ENCODE measurements at places on chromosomes 12 and 14.

GRCh38 chr14:58395812-58396788, at the start of gene TOMM20L:
Gene TOMM20L, plus strand, starts transcription at chr14:58395930. Its CDS starts 28 bp downstream, at chr14:58395958.
- peak; percentile 55 for DNase-seq

GRCh38 chr12:74293689-74294131, 243.9 kb upstream of the ATXN7L3B start:
- no peak for DNase-seq

- DNase-seq, result peak; percentile 35
Observed at GRCh38 chr14:21038441-21039422, 3.4 kb upstream of the RNASE7 start.

DNA sequence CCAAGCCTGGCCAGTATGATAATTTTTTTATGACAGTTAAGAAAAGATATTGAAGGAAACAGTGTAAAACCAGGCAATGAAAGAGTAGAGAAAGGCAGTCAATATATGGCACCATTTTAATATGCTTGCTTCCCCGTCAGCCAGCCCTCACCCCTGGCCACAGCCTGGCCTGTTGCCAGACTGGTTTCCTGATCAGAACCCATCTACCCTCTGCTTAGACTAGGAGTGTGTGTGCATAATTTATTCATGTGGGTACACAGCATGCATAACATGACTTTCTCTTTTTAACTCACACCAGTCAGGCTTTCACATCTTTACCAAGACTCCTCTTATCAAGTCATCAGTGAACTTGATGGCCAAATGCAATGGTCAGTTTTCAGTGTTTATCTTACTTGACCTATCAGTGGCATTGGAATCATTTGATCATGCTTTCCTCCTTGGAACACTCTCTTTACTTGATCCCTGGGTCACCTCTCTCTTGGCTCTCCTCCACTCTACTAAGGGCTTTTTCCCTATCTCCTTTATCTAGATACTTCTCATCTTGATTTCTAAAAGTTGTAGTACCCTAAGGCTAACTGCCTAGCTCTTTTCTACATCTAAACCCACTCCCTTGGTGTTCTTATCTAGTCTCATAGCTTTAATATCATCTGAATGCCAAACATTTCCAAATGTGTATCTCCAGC, 10.0 kb upstream of the GPR19 start:
- no peak for DNase-seq

DNA sequence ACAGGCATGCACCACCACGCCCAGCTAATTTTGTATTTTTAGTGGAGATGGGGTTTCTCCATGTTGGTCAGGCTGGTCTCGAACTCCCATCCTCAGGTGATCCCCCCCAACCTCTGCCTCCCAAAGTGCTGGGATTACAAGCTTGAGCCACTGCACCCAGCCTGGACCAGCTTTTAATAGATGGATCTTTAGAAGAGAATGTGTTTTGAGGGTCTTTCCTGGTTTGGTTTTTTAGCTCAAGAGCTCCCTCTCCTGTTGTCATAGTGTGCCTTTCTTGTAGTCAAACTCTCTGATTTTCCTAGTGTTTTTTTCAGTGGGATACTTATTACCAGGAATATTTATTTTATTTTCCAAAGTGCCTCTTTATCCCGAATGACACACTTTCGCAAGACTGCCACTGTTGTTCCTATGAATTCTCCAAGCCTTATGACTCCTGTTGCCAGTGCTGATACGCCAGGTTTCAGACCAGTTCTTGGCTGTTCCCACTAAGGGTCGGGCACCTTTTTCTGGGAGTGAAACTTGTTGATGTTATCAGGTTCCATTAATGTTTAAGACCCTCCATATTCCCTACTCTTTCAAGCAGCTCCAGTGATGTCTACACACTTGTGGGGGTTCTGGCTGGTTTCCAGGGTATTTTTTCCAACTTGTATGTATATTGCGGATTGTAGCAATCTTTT, 31.5 kb upstream of the LIMA1 start:
- DNase-seq, result peak; percentile 71

DNA sequence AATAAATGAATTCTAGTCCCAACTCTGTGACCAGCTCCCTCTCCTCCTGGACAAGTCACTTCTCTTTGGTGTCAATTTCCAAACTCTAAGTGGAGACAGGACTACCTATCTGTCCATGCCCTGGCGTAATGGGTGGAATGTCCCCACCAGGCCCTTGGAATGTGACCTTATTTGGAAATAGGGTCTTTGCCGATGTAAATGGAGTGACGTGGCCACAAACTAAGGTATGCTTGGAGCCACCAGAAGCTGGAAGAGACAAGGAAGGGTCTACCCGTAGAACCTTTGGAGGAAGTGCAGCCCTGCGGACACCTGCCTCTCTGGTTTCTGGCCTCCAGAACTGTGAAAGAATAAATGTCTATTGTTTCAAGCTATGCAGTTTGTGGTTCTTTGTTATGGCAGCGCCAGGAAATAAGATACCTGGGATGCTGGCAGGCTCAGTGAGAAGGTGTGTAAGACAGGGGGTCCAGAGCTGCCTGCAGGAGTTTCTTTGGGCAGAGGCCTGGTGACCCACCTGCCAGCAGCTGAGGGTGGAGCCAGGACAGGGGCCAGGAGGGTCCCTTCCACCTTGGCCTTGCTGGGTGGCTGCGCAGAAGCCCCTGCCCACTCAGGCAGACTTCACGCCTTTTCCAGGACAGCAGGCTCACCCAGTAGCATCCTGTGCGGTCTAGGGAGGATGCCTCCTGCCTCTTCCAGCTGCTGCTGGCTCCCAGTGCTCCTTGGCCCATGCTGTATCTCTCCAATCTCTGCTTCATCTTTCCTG, 45.8 kb downstream of the ARL6IP4 start:
- DNase-seq, result no peak

- DNase-seq, result peak; percentile 72
Observed at GRCh38 chr12:62848418-62848817, 86.5 kb downstream of the PPM1H start.

DNA sequence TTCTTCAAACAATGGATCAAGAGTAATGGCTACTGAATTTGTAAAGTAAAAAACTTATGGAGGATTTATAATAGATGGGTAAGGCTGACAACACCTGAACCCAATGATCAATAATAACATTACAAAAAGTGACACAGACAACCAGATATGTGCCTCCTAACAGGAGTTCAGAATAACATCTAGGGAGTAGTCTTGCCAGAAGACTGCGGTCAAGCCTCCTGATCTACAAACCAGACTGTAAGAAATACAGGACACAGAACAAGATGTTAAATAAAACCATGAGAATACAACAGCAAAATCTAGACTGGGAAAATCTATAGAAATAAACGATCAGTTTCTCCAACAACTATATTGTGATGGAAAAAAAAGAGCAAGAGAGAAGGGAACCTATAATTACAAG, 262.6 kb upstream of the TMTC1 start:
- DNase-seq, result peak; percentile 28

DNA sequence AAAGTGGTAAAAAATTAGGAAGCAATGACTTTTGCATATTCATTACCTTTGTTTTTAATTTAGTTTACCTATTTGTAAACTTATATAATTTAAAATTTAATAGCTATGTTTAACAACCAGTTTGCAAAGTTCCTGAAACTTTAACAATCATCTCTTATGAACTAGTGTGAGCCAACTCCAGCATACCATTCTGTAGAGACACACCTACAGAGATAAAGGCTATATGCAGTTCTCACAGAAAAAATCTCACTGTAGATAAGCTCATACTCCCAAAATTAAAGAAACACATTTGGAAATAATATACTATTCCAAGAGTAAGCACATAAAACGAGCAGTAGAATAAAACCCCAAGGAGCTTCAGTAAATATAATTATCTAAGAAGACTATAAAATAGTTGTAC, 77.5 kb downstream of the CDK17 start:
- no peak for DNase-seq

DNA sequence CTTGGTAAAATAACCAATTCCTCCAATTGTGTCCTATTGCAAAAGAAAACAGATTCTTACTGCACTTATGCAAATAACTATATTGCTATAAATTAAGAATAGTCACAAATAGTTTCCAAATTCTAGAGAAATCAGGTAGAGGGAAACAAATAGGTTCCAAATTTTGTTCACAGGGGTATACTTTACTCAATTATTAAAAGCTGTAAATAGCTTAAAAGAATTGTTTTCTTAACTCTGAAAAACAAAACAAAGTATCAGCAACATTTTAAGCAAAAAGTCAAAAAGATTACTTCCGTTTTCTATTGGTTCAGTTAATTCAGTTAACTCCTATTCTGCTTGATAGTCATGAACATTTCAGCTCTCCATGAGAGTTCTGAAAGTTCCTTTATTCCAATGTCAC, 85.6 kb upstream of the PPP4R3A start:
- peak; percentile 4 for DNase-seq

Data from astrocyte of the spinal cord (primary cell).